ENCODE measurements at places on chromosomes 16 and 17.
A peak's percentile ranks its signal among the peaks of the same experiment; 100 is the strongest.

- H3K27ac ChIP-seq = no peak overlapping the region
- H3K36me3 ChIP-seq = no peaks in the 10 kb centered on the region
- no peak overlapping the region for H3K4me3 ChIP-seq
- DNase-seq = no peak
- no peaks in the 10 kb centered on the region for H3K4me1 ChIP-seq
Measured at GRCh38 chr17:34318474-34318873, 761 bp upstream of the CCL8 start.

DNA sequence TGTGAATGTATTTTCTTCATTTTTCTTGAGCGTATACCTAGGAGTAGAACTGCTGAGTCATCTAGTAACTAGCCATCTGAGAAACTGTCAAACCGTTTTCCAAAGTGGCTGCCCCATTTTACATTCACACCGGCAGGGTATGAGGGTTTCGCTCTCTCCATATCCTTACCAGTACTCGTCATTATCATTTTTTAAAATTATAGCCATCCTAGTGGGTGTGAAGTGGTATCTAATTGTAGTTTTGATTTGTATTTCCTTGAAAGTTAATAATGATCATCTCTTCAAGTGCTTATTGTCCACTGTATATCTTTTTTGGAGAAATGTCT, 6.0 kb downstream of the RNF157 start:
- H3K27me3 ChIP-seq = no peaks in the 10 kb centered on the region
- no peak overlapping the region for H3K4me3 ChIP-seq
- peaks cover 24% of the 10 kb centered on the region for H3K4me1 ChIP-seq
- no peak for DNase-seq
- H3K36me3 ChIP-seq = no peaks in the 10 kb centered on the region

DNA sequence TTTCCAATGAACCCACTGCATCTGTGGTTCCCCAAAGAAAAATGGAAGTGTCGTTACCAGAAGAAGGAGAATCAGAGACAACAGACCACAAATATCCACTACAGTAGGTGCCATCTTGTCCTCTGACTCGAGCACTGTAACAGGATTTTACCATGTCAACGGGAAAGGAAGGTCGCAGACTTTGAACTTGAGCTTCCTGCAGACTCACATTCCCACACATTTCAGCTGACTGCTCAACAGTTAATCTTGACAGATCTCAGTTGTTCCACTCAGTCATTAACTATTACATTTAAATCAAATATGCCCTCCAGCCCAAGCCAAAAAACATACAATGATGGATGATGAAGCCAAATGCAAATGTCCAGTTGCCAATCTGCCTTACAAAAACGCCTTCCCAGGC, 37.0 kb downstream of the GAS7 start:
- peaks cover 11% of the 10 kb centered on the region for H3K4me1 ChIP-seq

GRCh38 chr17:48601207-48601538, 3.6 kb downstream of the HOXB6 start:
- no peak for DNase-seq
- no peak overlapping the region for H3K27ac ChIP-seq

- H3K27ac ChIP-seq = no peak overlapping the region
- H3K27me3 ChIP-seq = no peaks in the 10 kb centered on the region
- H3K4me3 ChIP-seq = no peak overlapping the region
- peaks cover 73% of the 10 kb centered on the region for H3K36me3 ChIP-seq
Measured at GRCh38 chr17:42814633-42815399, 9.3 kb downstream of the BECN1 start.

- peaks cover 45% of the 10 kb centered on the region for H3K4me1 ChIP-seq
- peak within 1 kb of the TSS; percentile 82 for H3K27ac ChIP-seq
- H3K27me3 ChIP-seq = no peaks in the 10 kb centered on the region
- DNase-seq = peak; percentile 95
Measured at GRCh38 chr17:4899341-4900230, at the start of gene C17orf107. C17orf107 (plus strand) TSS chr17:4899536; CDS start chr17:4899763, 227 bp downstream.

DNA sequence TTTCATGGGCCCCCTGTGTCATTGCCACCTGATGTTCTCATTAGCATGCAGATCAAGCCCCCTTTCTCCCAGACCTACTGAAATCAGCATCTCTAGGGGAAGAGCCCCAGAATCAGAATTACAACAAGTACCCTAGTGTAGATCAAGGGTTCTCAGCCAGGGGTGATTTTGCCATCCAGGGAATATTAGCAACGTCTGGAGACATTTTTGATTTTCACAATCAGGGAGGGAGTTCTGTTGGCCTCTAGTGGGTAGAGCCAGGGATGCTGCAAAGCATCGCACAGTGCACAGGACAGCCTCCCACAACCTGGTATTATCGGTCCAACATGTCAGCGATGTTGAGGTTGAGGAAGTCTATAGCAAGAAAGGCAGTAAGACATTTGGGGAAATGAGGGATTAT, 7.3 kb downstream of the AMZ2 start:
- peak overlapping the region; percentile 38 for H3K4me3 ChIP-seq
- H3K27ac ChIP-seq = peak overlapping the region; percentile 27
- no peaks in the 10 kb centered on the region for H3K27me3 ChIP-seq

DNA sequence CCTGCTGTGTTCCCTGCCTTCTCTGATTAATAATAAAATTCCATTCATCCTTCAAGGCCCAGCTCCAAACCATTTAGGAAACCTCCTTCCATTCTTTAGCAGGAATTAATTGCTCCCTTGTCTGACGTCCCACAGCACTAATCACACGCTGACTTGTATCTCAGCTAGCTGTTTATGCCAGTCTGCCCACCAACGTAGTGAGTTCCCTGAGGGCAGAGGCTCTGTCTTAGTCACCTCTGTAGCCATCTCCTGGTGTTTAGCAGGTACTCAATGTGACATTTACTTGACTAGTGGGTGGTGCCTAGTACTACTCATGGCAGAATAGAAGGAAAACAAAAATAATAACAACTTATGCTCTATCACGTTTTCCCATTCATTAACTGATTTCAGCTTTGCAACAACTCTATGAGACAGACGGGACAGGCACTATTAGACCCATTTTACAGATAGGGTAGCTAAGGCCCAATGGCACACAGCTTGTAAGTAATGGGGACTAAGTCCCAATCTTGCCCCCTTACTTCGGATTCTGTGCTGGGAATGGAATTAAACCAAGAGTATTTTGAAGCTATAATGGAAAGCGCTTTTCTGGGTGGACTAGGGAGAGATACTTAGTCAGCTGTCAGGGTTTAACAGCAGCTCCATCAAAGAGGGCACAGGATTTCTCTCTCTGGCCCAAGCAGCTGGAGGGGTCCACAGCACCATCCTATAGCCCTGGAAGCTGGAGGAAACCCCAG, 931 bp upstream of the WIPF2 start:
- no peaks in the 10 kb centered on the region for H3K36me3 ChIP-seq
- no peak for DNase-seq
- no peaks in the 10 kb centered on the region for H3K27me3 ChIP-seq
- peaks cover 15% of the 10 kb centered on the region for H3K4me1 ChIP-seq
- peak overlapping the region; percentile 90 for H3K4me3 ChIP-seq
- peak overlapping the region; percentile 99 for H3K27ac ChIP-seq

DNA sequence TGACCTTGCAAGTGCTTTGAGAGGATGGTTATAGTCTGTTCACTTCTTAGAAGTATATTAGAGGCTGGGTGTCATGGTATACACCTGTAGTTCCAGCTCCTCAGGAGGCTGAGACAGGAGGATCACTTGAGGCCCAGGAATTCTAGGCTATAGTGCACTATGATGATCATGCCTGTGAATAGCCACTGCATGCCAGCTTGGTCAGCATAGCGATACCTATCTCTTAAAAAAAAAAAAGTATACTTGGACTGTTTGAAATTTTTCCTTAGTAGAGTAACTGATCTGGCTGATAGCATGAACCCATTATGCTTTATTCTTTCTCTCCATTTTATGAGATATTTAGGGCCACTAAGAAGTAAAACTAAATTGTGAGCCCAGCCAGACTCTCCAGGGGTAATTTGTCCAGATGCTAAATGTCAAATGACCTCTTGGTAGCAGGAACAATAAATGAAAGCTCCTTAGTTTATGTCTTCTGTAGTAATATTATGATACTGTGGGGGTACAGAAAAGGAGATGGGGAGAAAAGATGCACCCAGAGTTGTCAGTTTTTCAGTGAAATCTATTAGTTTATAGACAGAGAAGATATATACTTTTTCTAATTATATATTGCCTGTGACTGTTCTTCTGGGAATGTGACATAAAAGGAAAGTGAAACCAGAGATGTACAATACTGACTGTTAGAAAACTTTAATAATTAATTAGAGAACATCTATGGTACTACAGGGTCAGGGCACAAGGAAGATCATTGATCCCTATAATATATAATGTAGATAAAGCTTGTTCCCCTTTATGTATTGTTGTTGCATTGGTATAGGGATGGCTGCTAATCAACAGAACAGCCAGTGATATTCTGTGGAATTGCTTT, 335.3 kb upstream of the TBX2 start:
- DNase-seq = no peak
- H3K4me3 ChIP-seq = no peak overlapping the region
- H3K4me1 ChIP-seq = no peaks in the 10 kb centered on the region
- H3K27ac ChIP-seq = no peak overlapping the region

GRCh38 chr16:49382916-49383315, 9.3 kb downstream of the C16orf78 start:
- H3K4me3 ChIP-seq = no peak overlapping the region
- no peaks in the 10 kb centered on the region for H3K36me3 ChIP-seq
- no peak overlapping the region for H3K27ac ChIP-seq
- no peaks in the 10 kb centered on the region for H3K4me1 ChIP-seq
- DNase-seq = no peak
